Brain pericyte (primary cell): ENCODE measurements at places on chromosomes 3 and 15.

DNA sequence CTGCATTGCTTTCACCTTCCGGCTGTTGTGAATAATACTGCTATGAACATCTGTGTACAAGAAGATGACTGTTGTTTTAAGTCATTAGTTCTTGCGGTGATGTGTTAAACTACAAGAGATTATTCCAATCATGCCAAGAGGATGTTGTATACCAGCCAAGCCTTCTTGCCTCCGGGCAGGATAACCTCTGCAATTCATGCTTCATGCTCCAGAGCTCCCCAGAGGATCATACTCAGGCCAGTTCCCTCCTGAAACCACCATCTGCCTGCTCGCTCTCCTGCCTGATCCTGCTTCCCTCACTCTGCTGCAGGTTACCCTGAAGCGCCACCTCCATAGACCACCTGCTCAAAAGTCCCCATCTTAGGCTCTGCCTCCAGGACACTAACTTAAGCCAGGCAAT is 187.1 kb upstream of the PROK2 start:
- no peak for DNase-seq

DNA sequence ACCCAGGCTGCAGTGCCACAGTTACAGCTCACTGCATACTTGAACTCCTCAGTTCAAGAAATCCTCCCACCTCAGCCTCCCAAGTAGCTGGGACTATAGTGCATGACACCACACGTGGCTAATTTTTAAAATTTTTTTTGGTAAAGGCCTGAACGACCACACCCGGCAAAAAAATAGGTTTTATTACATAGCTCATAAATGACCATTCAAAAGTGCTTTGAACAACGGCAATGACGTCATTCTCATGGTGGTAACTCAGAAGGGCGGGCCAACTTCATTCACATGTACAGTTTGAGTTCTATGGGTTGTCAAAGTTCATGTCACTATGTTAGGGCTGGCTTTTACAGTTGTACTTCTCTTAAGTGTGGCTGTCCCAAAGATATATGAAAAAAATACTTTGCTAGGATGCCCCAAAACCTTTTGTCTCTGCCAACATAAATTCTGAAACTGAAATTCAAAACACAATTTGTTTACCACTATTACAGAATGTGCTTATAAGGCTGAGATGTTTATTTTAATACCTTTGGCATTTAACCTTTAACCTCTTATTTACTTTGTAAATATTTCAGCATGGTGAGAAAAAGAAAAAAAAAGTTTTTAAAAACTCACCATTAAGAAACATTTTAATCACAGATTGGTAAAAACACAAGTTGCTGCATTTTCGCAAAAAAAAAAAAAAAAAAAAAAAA is 6.2 kb downstream of the MYO1E start:
- no peak for DNase-seq

DNA sequence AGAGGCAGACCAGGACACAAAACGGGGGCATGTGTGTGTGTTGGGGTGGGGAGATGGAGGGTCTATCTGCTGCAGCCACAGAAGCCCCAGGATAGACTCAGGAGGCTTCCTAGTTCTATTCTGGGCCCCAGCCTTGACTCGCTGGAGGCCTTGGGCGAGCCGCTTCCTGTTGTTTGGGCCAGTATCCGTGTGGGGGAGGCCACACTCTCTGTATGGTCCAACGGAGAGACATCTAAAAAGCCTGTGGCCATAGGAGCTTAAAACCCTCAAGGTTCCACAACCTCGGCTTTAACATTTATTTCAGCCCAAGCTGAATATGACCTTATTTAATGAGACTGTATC is 32.8 kb downstream of the POC1A start:
- no peak for DNase-seq

- DNase-seq = no peak
These were observed 1.4 kb downstream of the PLSCR1 start for GRCh38 chr3:146542978-146543377.

DNA sequence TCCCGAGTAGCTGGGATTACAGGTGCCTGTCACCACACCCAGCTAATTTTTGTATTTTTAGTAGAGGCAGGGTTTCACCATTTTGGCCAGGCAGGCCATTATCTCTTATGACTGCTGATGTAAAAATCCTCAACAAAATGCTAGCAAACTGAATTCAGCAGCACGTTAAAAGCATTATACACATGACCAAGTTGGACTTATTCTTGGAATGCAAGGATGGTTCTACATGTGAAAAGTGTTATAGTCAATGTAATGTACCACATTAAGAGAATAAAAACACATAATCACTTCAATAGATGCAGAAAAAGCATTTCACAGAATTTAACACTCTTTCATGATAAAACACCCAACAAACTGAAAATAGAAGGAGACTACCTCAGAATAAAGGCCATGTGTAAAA is 20.2 kb downstream of the RNF13 start:
- no peak for DNase-seq

DNA sequence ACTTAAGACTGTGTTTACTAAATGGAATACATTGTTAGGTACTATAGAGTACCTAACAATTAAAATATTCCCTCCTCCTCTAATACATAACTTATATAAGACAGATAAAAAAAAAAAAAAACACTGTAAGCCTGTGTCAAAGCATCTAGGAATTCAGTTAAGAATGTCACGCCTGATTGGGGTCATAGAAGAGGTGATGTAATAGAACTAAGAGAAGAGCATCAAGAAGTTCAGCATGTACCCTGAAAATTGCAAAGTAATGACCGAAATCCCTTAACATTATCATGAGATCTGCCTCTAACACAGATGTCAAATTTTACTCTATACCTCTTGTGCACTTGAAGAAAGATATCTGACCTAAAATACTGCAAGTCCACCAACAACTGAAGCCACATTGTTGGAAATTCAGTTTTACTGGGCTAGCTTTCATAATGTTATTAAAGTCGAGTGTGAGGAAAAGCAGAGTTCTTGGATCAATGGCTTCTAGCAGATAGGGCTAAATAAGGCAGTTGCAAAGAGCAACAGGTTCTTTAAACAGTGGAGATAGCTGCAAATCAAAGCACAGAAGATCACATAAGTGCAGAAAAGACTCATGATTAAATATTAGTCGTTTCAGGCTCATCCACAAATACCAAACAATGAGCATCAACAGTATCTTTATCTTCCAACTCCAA is 75.0 kb downstream of the TBL1XR1 start:
- no peak for DNase-seq

DNA sequence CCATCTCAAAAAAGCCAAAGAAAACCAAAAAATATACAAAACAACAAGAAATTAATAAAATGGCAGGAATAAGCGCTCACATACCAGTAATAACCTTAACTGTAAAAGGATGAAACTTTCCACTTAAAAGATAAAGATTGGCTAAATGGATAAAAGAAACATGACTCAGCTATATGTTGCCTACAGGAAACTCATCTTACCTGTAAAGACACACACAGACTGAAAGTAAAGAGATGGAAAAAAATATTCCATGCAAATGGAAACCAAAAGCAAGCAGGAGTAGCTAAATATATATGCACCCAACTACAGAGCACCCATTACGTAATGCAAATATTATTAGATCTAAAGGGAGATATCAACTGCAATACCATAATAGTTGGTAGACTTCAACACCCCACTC is 49.7 kb downstream of the ADAM10 start:
- no peak for DNase-seq

DNA sequence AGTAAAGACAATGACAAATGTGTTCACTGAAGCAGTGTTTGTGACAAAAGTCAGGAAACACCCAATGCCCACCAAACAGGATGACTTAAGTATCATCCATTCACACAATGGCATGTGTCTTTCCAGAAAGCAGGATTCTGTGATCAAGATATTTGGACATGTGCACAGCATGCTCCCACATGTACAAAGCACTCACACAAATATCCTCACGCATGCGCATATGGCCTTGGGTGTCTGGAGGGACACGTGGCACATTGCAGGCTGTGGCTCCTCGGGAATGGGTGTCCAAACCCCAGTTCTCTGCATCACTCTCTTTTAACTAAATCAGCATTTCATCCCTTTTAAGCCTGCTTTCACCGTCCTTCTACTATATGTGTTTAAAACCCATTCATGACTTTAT is 130.5 kb downstream of the KLF13 start:
- no peak for DNase-seq

GRCh38 chr3:67487564-67488114 is 166.8 kb downstream of the SUCLG2 start:
- DNase-seq = no peak

GRCh38 chr3:184812662-184813042 is 686 bp downstream of the VPS8 start:
- DNase-seq = no peak

DNA sequence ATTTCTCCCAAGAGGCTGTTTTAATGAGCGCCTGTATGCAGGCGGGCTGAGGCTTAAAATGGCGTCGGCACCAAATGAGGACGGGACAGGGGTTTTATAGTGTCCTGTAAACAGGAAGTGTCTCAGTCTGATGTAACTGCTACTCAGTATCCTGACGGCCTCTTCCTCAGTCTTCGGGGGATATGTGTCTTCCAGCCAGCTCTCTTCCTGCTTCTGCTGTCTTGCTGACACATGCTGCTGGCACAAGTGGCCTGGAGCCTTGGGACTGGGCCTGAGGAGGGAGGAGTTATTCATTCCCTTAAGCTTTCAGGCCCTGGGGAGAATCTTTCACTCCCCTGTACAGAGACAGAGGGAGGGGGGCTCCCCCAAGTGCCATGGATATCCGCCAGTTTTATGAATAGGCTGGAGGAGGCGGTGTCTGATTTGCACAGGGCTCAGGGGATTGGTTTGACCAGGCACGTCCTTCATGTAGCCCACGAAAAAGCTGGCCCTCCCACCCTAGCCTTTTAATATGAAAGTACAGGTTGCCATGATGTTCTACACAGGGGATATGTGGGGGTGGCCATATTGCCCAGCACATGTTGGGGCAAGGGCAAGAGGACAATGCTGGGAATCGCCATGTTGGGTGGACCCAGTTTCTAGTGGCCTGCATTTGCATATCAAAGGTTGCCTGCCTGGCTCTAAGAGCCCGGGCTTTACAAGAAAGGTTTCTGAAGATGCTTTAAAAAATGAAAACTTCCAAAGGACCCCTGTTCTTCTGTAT is 19.9 kb downstream of the NDUFB4 start:
- DNase-seq = no peak

DNA sequence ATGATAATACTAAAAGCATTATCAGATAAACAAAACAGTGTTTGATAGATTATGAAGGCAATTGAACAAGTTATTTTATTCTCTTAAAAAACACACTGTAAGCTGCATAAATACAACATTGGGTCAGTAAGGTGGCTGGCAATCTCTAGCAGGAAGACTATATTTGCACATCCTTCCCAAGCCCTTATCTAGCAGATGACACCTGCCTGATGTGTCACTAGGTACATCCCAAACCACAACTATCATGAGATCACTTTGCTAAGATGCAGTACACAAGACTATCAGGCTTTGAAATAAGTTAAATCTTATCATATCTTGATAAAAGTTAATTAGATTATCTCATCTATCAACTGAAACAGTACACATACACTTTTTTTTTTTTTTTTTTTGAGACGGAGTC is 417.4 kb downstream of the MECOM start:
- DNase-seq = no peak
